ENCODE measurements at places on chromosomes 7 and 10.

DNA sequence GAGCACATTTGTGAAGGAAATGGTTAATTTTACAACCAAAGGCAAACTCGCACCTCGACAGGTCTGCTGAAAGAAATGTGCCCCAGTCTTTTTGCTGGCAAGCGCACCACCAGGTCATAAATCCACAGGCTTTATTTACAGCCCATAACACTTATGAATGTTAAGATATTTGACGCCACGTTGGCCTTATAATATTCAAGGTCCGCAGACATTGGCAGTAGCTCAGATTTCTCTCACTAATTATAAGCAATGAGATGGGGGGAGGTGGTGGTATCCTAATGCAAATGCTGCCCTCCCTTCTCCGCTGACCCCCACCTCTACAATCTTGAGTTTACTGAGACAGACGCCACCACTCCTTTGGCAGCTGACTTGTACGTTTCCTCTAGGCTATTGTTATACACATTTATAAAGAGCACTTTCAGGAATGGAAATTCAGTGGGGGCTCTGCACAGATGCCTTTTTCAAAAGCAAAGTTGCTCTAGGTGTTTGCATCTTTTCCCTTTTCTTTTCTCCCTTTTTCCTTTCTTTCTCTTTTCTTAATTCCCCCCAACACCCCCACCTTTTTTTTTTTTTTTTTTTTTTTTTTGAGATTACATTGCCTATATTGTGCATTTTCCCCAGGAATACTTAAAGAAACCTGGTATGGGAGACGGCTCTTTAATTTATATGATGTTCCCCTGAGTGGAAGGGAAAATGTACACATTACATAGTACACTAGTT, 6.7 kb downstream of the TCF7L2 start:
- DNase-seq: no peak

DNA sequence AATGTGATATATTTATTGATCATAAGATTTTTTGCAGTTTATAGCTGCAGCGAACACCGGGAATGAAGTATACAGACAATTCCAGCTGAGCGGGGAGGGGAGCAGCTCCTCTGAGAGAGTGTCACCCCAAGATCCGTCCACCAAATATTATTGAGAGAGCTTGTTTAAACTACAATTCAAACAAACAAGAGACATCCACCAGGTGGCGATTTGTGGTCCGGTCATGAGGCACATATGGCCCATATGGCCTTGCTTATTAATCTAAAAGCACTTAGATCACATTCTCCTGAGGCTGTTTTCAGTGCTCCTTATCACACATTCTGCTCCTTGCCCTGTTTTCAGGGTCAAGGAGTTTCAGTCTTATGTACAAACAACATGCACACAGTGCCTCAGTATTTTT, 83.1 kb downstream of the THSD7A start:
- no peak for DNase-seq

DNA sequence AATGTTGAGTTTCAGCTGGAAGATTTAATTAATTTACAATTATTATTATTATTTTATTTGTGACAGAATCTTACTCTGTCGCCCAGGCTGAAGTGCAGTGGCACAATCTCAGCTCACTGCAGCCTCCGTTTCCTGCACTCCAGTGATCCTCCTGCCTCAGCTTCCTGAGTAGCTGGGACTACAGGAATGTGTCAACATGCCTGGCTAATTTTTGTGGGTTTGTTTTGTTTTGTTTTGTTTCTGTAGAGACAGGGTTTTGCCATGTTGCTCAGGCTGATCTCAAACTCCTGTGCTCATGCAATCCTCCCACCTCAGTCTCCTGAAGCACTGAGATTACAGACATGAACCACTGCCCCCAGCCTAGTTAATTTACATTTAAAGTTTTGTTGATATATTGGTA, 93.8 kb upstream of the MEOX2 start:
- no peak for DNase-seq

DNA sequence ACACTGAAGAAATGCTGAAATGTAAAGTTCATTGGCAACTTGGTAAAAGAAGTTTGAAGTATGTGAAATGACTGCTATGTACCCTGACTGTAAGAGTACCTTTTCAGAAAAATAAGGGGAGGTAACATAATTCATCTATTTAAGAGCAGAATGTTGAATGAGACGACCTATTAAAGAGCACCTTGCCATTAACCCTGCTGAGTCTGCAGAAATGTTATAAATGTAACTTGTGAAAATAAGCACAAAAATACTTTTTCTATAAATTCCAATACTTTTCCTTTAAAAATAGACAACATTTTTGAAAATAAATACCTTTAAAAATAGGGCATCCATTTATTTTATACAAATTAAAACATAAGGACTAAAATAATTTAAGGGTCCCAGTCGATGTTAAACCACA, 7.7 kb downstream of the TM9SF3 start:
- DNase-seq: no peak
